ENCODE measurements at places on chromosomes 5 and 9. TPM values are rescaled to one million over a fixed set of nuclear protein-coding genes. Genes with fewer than 3 reads are reported as not detected.

The FAM221B gene
- not detected for total RNA-seq

The FIBCD1 gene
- not detected for total RNA-seq

The TYRP1 gene
- not detected for total RNA-seq

The FAT2 gene
- total RNA-seq = not detected

Data from CD8-positive, alpha-beta memory T cell (primary cell).